ENCODE measurements at places on chromosomes 16 and 17. TPM values are rescaled to one million over a fixed set of nuclear protein-coding genes. Genes with fewer than 3 reads are reported as not detected.

DNA sequence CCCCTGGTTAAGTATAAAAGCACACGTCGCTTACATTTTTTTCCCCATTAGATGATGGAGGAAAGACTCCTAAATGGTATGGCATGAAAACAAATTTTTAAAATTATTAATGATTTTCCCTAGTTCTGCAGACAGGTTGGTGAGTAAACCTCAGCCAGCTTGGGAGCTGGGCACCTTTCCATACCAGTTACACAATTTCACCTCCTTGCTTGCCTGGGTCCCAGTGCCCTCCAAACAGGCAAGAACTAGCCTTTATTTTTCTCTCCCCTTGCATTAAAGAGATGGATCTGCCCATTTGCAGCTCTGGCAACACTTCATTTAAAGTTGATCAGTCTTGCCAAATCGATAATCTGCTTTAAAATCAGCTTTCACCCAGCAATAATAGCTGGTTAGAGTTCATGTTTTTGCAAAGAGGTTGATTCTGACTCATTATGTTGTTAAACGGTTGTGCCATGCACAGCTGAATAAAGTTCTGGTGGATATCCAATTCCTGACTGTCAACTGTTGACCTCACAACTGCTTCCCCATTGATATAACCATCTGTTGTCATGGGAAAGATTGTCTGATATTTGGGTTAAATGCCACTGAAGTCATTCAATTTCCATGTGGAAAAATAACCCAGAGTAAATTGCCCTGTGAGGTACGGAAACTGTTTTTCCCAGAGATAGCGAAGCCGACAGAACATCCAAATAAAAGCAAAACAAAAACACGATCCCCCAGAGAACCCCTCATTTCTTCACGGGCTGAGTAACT is 1.3 kb downstream of the C17orf58 start:
- no peak for DNase-seq

CHD9NB gene
- not detected for total RNA-seq

DNA sequence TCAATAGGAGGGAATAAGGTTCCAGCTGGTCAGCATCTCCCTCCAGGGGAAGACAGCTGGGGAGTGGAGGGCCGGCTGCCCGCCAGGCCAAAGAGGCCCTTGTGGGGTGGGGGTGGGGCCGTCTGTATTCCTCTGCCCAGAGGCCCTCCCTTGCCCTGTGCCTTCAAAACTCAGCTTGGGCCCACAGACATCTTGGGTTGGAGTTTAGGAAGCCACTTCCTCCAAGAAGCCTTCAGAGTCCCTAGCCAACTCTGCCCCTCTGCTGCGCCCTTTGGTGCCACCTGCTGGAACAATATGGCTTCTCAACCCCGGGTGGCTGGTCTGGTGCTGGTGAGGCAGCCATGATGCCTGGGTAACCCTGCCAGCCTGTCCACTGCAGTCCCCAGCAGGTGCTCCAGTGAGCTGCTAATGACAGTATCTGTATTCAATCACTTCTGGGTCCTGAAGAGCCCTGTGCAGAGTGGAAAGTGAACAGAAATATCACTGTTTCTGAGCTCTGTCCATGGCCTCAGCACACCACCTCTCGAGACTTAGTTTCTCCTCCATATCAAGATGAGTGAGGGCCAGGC is 16.7 kb downstream of the HSD11B2 start:
- no peak for DNase-seq

DNA sequence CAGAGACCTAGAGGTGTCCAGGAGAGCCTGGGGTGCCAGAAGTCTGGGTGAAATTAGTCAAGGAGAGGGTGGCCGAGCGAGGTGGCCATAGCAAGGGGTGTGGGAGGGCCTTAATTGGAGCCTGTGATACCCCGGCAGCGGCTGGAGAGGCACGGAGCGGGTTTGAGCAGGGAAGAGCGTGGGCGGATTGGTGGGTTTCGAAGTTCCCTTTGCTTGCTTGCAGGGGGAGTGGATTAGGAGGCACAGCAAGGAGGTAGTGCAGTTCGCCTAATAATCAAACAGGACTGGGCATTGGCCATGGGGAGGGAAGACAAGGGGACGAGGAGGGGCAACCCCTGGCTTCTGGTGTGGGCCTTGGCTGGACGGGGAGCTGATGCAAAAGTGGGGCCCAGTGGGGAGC is 5.4 kb upstream of the FAM83G start:
- no peak for DNase-seq

GRCh38 chr17:17106756-17107155 is 64.5 kb downstream of the MPRIP start:
- DNase-seq = no peak

SLC9A5 gene
- total RNA-seq = 0.49 TPM

DNA sequence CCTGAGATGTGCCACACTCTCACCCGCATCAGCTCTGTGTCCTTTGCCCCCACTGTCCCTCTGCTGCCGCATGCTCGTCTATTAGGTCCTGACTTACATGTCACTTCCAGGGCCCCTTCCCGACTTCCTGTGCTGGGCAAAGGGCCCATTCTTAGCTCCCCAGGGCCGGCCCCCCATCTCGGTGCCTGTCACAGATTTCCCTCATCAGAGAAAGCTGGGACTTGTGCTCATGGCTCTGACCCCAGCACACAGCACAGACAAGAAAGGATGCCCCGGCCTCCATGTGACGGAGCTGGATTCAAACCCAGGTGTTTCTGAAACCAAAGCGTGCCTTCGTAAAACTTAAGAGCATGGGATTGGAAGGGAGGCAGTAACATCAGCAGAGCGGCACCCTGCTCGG is 5.9 kb upstream of the MAPK7 start:
- DNase-seq = no peak

RNF222 gene
- 2.5 TPM for total RNA-seq

PPP4C gene
- 60.4 TPM for total RNA-seq

GRCh38 chr16:21684199-21684598 is 20.4 kb downstream of the OTOA start:
- DNase-seq = no peak

MYCBPAP gene
- not detected for total RNA-seq

DNA sequence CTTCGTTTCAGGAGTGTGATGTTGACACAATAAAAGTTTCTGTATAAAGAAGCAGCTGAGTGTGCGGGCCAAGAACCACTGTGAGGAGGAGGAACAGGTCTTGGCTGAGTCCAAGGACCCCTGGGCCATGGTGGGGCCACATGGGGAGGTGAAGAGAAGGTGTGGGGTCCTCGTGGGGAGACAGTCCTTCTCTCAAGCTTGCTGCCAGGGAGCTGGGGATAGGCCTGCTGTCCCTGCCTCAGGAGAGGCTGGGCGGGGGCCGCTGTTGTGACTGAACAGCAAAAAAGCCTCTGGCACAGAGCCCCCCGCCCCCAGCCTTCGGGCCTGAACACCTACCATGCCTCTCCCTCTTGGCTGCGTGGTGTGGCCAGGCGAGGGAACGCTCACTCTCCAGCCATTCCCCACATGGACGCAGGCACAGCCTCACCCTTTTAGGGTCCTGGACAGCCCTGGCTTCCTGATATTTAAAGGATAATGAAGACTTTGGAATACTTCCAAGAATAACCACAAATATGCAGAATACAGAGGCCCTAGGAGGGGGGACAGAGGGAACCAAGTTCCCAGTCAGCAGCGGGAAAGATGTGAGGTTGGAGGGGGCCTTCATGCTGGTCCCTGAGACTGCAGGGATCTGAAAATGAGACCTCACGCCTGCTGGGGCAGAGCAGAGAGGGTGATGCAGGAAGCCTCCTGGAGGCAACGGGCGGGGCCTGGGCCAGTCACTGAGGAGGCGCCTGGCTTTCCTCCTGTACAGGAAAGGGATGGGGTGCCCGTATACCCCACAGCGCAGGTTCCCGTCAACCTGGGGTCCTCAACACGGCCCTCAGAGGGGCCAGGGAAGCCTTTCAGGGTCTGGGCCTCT is 100.0 kb upstream of the CREBBP start:
- no peak for DNase-seq

CES4A gene
- 12.5 TPM for total RNA-seq

PIK3R5 gene
- total RNA-seq = 10.6 TPM

ATAD5 gene
- 2.7 TPM for total RNA-seq

DNA sequence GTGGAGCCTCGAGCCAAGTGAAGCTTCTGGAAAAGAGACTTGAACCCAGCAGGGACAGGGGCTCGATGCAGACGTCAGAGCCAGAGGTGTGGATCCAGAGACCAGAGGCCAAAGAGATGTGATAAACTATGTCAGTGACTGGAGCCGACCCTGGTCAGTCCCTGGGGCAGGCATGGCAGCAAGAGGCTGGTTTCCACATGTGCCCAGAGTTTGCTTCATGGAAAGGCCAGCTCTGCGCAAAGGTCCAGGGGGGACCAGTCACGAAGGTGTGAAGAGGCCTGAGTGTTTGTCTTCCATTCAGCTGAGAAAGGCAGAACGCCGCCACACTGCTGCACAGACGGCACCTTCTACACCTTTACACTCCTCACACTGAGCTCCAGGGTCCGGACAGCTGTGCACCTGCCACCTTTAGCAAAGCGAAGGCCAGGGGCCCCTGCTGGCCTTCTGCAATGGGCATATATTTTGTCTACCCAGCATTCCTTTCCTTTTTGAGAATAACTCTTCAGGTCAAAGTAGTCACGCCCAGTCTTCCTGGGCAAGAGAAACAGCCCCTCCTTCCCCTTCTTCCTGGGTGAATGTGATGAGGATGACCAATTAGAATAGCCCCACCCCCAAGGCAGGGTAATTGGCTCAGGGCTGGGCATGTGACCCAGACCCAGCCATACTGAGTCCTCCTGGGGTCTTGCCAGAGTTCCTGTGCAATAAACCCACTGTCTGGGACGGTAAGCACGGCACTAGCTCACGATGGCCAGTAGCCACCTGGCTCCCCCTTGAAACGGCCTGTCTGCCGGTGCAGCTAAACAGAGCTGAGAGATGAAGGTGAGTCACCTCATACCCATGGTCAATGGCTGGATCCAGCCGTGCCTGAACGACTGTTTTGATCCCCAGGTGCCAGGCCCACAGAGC is 2.3 kb upstream of the RPH3AL start:
- DNase-seq = no peak

All from vagina (tissue), 2 donors.